ENCODE measurements at places on chromosomes 7 and 10. TPM values are rescaled to one million over a fixed set of nuclear protein-coding genes. Genes with fewer than 3 reads are reported as not detected.
A peak's percentile ranks its signal among the peaks of the same experiment; 100 is the strongest.

TRIM8 gene
- 58.1 TPM for total RNA-seq

GPR158 gene
- 0.02 TPM for total RNA-seq

EN2 gene
- not detected for total RNA-seq

TRIM50 gene
- not detected for total RNA-seq

EPO gene
- total RNA-seq, result not detected

MMD2 gene
- total RNA-seq, result not detected

GIMAP6 gene
- total RNA-seq, result not detected

GRID2IP gene
- 0.02 TPM for total RNA-seq

NOS3 gene
- not detected for total RNA-seq

TNS3 gene
- 115 TPM for total RNA-seq

DNA sequence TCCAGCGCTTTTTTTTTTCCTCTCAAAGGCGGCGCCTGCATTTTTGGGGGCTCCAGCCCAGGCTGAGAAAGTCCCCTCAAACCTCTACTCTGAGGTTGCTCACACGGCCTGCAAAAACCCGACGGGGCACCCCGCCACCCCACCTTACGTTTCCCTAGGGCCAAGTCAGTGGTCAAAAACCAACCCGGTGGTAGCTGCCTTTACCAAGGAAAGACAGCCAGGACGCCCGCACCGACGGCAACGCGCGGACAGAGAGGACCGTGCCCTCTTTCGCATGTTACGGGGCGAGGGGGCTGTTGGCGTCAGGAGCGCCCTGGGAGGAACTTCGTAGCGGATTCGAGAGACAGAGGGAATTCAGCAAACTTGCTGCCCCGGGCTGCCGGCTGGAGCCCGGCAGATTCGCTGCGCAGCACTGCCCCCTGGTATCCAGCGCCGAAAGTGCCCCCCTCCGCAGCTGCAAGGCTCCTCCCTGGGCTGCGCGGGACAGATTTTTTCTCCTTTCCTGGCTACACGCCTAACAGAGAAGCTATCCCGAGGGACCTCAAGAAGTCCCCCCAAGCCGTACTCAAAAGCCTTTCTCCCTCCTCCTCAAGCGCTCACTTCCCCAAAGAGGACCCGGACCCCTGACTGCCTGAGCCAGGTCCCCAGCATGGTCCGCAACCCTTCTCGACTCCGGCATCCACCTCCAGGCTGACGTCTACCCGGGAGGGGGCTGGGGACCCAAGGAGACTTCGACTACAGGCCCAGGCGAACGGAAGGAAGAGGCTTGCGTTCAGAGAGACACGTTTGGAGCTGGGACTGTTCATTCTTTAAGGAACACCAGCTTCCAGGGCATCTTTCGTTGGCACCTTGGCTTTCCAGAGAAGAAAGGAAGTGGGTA is 27.7 kb upstream of the VAX1 start:
- DNase-seq, result peak; percentile 43

DNA sequence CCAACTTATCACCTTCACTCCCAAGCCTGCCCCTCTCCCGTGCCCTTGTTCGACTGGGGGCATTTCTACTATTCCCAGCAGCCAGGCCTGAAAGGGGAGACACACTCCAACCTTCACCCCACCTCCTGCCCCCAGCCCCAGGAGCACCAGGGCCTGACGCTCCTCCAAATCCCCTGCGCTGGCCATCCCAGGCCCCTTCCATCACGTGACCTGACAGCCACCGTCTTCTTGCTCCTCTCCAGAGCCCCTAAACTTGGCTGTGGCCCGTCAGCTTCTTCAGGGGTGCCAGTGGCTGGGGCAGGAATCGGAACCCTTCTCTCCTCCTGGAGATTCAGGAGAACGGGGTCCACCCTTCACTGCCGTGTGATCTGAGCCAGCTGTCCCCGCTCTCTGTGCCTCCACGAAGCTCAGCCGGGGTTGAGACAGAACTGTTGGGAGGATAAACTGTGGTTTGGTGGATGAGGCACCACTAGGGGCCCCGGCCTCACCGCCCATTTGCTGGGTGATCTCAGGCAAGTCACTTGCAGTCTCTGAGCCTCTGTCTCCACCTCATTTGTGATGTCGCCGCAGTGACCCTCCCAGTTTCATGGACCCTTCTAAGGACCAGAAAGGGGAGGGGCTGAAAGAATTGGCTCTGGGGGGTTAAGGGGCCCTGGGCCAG is 91.0 kb downstream of the MYL10 start:
- DNase-seq, result no peak

DNA sequence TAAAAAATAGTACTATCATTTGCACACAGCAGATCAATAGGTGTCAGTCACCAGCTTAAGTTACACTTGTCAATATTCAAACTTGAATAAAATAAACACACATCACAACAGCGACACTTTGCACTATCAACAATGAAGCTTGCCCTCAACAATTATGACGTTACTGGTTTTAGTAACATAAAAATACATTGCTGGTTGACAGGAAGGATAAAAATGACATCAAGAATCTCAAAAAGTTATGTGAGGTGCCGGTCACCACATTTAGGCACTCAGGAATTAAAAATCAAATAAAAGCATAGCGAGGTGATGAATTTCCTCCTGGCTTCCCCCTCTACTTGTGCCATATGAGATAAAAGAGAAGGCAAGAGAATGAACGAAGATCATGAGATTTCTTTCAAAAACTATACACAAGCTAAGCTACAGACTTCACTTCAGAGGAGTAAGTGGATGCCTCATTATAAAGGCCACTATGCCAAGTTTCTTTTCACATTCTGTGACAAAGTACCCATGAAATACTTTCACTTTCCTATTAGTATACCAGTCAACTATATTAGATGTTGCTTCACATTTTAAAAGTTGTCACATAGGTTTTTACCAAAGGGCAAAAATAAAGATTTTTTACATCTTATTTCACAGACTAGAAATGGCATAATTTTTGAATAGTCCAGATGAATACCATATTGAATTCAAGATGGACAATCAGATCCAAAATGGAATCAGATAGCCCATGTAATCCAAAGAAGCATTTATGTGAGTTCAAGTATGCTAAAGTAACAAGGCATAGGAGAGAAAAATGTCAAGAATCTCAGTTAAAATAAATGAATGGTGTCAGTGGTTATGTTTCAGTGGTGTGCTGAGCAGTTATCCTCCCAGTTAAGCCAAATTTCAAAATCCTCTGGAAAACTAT is 3.6 kb downstream of the CCDC71L start:
- peak; percentile 68 for DNase-seq

DNA sequence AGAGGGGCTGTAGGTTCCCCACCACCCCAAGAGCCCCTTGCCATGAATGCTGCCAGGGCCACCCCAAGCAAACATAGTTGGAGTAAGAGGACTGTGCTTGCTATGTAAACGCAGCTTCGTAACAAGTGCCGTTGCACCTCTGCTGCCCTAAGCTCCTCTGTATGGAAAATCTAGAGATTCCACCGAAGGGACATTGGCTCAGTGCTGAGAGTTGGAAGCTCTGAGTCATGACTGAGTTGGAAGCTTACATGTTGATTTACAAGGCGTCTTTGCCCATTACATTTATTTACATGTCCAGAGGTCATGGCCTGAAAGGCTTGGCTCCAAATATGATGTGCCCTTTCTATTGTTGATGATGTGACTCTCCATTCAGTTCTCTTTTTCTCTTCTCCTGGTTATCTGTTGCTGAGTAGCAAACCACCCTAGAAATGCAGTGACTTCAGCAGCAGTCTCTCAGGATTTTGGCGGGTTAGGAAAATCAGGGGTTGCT is 233.1 kb upstream of the TCF7L2 start:
- peak; percentile 83 for DNase-seq

GRCh38 chr7:1540776-1541271 is 10.3 kb downstream of the MAFK start:
- no peak for DNase-seq

GRCh38 chr7:112501801-112502503 is 21.2 kb downstream of the LSMEM1 start:
- no peak for DNase-seq

DNA sequence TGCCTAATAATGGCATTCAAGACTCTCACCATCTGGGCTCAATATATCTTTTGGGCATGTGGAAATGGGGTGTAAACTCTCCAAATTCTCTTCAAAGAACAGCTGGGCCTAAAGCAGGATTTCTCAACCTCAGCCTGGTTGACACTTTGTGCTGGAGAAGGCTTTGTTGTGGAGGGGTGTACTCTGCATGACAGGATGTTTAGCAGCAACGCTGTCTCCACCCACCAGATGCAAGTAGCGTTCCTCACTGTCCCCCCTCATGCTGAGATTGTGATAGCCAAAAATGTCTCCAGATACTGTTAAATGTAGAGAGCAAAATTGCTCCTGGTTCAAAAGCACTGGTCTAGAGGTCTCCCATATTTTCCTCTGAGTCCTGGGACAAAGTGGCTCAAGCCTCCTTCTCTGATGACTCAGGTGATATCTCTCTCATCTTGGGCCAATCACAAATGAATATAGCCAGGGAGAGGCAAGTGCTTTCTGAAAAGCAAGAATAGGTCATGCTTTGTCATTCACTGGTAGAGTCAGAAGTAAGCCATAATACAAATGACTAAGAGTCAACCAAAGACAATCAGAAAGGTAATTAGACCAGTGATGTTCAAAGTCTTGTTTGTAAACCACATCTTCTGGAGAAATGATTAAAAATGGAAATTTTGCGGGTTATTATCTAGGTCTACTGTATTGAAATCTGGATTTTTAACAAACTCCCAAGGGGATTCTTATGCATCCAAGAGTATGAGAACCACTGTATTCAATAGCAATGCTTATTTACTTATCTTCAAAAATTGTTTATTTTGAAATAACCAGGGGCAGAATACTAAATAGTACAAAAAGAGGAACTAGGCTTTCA is 330.8 kb downstream of the PTEN start:
- peak; percentile 83 for DNase-seq

DNA sequence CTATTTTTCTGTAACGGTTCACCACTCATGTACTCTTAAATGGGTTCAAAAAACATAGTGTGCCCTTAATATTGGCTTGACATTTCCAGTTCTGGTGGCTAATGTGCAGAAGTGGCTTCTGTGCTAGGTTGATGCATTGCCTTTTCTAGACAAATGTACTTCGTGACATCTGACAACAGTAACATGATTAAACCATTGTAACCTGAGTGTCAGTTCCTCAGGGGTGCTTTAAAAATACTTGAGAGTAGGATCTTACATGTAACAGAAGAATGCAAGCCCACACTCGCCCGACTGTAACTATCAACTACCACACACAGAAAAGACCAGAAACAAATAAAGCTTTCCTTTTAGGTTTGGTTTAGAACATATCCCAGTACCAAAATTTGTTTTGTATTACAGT is 393.4 kb upstream of the NFE2L3 start:
- no peak for DNase-seq

- no peak for DNase-seq
Measured at GRCh38 chr10:5683065-5683464, 1.6 kb upstream of the TASOR2 start.

DNA sequence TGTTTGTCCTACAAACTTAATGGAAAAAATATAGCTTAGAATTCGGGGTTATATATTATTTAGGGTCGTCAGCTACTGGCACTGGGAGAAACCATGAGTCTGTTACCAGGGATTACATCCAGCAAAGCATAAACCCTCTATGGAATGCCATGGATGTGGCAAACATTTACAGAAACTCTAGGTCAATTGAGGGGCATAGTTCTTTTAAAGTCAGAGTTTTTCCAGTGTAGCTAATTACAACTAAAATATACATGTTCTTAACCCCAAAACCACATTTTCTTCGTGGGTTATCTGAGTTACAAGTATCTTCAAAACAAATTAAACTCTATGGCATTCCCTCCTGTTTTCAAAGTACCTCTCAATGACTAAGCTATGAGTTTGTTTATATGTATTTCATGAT is 99.3 kb upstream of the THSD7A start:
- peak; percentile 89 for DNase-seq

DNA sequence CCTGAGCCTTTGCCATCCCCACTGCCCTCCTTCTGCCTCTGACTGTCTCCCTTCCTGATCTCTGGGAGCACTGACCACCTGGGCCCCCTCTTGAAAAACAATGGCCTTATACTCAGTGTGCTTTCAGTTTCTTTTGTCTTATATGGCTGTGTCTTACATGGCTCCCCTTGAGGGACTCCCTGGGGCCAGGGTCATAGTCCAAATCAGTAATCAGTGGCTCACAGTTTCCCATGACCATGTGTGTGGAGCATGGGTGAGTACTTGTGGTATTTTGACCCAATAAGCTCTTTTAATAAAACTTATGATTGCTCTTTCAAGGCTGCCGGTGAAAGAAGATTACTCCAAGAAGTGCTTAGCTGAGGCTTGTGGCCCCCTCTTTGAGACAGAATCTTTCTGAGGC is 62.4 kb upstream of the PCBD1 start:
- DNase-seq, result no peak

- peak; percentile 45 for DNase-seq
Measured at GRCh38 chr10:62381385-62382102, 7.4 kb downstream of the ZNF365 start.

DNA sequence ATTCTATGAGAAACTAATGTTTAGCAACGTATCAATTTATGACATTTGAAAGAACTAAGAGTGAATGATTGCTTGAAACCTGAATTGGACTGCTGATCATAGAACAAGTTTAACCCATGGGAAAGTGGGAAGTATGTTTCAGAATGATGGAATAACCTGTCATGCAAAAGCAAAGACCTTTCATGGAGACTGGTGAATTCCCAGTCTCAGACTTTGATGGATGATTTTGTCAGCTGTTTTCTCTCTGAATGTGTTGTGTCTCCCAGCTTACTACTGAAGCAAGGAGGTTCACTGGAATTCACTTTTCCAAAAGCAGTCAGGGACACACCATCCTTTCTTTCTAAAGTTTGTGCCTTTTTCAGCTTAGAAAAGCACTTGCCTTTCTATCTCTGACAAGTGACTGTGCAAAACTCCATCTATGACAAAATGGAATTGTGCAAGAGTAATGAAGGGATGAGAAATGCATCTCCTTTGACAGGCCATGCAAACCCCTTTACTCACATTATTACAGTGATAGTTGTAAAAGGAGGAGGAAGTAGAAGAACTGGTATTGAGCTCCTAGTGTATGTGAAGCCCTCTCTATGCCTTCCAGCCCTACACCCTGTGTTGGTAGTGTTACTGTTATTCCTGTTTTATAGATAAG is 176.1 kb downstream of the PRKG1 start:
- no peak for DNase-seq

GRCh38 chr7:25206765-25207164 is 21.5 kb downstream of the NPVF start:
- DNase-seq, result no peak

- no peak for DNase-seq
Measured at GRCh38 chr10:132762267-132762666, 23.7 kb downstream of the NKX6-2 start.

GRCh38 chr7:3244241-3244814 is 56.7 kb upstream of the SDK1 start:
- peak; percentile 92 for DNase-seq

- peak; percentile 66 for DNase-seq
Measured at GRCh38 chr7:145497911-145498525, 618.6 kb upstream of the CNTNAP2 start.

DNA sequence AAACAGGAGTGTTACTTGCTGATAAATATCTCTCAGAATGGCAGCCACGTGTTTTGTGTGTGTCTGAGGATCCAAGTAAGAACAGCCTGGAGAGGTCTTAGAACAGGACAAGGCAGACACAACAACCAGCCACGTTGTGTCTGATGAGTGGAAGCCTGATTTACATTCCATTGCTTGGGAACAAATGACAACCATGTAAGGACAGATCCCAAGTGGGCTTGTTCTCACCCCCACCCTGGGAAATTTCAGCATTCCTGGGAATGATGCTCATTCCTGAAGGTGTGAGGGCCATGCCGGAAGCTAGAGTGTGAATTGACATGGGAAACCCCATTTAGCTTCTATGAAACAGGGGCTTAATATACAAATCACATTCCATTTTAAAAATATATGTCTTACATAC is 35.9 kb downstream of the IL6 start:
- DNase-seq, result no peak
